ENCODE measurements at places on chromosomes 11 and 22. TPM values are rescaled to one million over a fixed set of nuclear protein-coding genes. Genes with fewer than 3 reads are reported as not detected.
A peak's percentile ranks its signal among the peaks of the same experiment; 100 is the strongest.

DNA sequence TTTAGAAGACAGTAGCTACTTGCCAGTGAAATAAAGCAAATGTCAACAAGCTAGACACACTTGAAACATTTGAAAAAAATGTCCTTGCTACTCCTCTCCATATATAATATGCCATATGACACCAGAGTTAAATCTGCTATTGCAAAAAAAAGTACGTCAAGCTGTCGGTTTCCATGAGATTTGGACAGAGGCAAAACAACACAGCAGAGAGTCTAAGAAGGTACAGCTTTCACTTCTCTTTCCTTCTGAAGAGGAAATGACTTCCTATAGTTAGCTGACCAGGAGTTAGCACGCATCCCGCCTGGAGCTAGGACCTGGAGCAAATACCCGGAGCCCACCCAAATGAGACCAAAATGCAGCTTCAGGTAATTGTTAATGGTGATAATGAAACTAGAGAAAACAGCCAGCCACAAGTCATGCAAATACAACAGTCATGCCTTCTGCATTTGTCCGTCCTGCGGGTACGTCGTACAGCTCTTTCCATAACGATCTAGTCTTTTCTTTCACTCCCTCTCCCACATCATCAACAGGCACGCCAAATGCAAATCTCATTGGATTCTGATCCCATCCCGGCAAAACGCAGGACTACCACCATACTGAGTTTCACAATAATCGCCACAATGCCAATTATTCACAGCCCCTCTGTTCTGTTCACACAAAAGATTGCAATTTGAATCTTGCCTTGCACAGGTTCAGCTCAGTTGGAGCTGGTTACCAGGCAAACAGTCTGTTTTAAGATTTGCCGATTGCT, 395.0 kb upstream of the CCDC90B start:
- DNase-seq, result no peak

DNA sequence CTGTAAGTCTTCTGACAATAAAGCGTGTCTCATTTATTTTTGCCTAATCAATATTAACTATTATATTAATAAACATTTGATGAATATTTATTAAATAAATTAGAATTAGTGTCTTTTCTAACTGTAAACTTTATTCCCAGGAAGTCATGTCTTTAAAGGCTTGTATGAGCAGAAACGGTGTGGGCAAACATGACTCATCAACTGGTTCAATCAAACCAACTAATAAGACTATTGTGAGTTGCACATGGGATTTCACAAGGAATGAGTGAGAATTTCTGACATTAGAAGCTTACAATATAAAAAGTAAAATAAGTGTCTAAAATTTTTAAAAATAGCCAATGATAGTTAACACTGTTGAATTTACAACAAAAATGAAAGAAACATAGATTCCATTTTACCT, 259.2 kb upstream of the CTSC start:
- DNase-seq, result no peak

GRCh38 chr11:30921811-30922210, 335.7 kb upstream of the MPPED2 start:
- DNase-seq, result no peak

DNA sequence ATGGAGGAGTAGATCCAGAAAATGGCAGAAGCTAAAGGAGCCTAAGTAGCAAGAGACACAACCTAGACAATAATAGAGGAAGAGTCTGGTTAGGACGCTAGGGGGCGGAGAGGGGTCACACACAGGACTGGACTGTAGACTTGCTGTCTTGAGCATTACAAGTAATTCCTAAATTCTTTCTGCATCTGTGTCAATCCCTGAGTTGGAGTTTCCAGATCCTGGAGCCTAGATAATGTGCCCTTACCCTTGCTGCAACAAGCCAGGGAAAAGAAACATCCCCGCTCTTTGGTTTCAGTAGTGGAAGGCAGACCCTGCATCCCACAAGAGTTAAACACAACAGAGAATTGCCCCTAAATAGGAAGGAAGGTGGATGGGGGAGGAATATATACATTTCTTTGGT, 14.9 kb upstream of the CCDC73 start:
- peak; percentile 24 for DNase-seq

GRCh38 chr11:13318498-13319295, 41.1 kb downstream of the BMAL1 start:
- no peak for DNase-seq

DNA sequence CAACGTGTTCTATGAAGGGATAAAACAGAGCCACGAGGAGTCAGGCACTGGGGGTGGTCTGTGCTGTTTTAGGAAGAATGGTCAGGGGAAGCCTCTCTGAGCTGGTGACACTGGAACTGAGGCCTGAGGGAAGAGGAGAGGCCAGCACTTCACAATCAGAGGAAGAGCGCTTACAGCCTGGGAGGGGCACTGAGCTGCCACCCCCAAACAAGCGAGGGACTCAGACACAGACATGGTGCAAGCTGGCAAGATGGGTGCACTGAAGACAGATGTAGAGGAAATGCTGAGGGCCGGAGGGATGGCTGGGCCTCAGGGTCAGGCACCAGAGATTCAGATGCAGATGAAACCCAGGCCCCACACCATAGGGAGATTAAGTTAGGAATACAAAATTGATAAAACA, 40.0 kb upstream of the TP53I11 start:
- DNase-seq, result no peak

Gene SCARF2
- total RNA-seq, result 1.6 TPM

Measured in frontal cortex (tissue), 4 donors.